Peyer's patch (tissue), 4 donors: ENCODE measurements at places on chromosomes 6 and 20. TPM values are rescaled to one million over a fixed set of nuclear protein-coding genes. Genes with fewer than 3 reads are reported as not detected.

CASS4 gene
- total RNA-seq = 0.47 TPM

TGM3 gene
- not detected for total RNA-seq

TMEM244 gene
- total RNA-seq = not detected

- DNase-seq = no peak
These were observed 6.1 kb downstream of the SLC29A1 start for GRCh38 chr6:44229376-44230033.

- no peak for DNase-seq
These were observed 379.6 kb downstream of the COL12A1 start for GRCh38 chr6:74826263-74826662.

DNA sequence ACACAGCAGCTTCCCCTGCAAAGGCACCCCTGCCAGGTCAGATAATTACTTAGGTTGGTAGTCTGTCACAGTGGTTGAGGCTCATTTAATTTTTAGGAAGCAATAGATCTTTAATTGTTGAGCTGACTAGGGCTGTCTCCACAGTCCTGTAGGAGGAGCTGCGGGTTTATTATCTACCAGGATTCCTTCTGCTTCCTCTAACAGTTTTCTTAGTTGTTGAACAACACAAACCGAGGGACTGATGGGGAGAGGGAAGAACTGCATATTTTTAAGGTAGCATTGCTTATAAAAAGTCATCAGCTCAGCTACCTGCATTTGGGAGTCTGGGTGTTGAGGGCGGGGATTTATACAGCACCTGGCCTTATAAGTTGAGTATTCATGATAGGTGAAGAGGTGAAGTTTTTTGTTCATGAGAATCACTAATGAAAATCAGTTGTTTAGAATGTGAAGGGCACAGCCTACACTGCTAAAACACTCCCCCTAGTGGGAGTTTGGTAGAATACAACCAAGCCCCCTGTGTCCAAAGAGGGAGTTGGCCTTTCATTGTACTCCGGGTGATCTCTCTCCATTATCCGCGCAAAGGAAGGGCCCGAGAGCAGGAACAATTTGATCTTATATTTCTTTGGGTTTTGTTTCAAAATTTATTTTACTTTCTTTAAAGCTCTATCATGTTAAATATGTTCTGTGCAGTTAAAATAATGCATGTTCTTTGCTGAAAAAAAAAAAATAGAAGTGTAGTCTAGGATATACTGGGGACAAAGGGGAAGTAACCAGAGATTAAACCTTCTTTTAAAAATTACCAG, 69.6 kb downstream of the SSR1 start:
- DNase-seq = peak; percentile 48

- DNase-seq = no peak
These were observed 42.5 kb downstream of the CD40 start for GRCh38 chr20:46160661-46161060.

- no peak for DNase-seq
These were observed 32.5 kb downstream of the SLC22A2 start for GRCh38 chr6:160226118-160226591.

DNA sequence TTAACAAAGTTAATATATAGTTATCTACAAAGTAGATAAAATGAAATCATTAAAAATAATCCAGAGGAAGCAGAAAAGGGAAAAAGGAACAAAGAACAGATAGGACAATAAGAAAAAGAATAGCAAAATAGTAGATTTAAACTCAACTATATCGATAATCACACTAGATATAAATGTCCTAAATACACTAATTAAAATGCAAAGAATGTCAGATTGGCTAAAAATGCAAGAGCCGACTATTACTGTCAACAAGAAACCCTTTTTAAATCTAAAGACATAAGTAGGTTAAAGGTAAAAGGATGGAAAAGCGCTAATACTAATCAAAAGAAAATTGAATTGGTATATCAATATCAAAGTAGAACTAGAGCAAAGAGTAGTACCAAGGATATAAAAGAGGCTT, 164.8 kb upstream of the AKAP12 start:
- DNase-seq = no peak

GRCh38 chr6:92848901-92849300, 570.5 kb downstream of the EPHA7 start:
- no peak for DNase-seq

GRCh38 chr20:56646599-56646998, 17.5 kb downstream of the TFAP2C start:
- no peak for DNase-seq

DNA sequence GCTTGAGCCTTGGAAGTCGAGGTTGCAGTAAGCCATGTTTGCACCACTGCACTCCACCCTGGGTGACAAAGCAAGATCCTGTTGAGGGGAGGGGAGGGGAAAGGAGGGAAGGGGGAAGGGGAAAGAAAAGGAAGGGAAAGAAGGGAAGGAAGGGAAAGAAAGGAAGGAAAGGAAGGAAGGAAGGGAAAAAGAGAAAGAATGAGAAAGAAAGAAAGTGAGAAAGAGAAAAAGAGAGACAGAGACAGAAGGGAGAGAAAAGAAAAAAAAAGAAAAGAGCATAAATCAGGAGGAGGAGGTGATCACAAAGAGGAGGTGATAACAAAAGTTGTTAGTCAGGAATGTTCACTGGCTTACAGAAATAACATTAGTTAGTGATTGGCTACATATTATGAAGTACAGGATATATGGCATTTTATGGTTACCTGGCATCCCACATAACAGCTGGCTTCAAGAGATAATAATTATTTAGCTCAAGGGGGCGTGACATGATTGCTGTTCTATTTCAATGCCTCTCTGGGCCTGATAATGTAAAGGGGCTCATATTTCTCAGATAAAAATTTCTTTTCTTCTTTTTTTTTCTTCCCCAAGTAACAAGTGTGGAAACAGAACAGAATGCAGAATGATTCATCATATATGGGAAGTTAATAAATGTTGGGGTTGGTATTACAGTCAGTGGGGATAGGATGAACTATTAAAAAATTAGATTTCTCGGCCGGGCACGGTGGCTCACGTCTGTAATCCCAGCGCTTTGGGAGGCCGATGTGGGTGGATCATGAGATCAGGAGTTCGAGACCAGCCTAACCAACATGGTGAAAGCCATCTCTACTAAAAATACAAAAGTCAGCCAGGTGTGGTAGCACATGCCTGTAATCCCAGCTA, 27.1 kb downstream of the SAMHD1 start:
- DNase-seq = peak; percentile 14

- no peak for DNase-seq
These were observed 25.2 kb upstream of the MYLIP start for GRCh38 chr6:16103722-16104121.
